Activated CD4-positive, alpha-beta T cell treated with anti-CD3 and anti-CD28 coated beads for 36 hours (primary cell): ENCODE measurements at places on chromosomes 2 and 18. TPM values are rescaled to one million over a fixed set of nuclear protein-coding genes. Genes with fewer than 3 reads are reported as not detected.

DNA sequence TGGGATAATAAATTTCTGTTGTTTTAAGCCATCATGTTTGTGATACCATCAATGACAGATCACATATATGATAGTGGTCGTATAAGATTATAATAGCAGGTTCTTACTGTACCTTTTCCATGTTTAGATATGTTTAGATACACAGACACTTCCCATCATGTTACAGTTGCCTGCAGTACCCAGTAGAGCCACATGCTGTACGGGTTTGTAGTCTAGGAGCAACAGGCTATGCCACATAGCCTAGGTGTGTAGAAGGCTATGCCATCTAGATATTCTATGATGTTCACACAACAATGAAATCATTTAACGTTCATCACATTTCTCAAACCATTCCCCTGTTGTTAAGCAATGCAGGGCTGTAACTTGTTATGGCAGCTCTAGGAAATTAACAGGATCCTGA, 132.9 kb upstream of the SH3BP4 start:
- no peak for DNase-seq

DNA sequence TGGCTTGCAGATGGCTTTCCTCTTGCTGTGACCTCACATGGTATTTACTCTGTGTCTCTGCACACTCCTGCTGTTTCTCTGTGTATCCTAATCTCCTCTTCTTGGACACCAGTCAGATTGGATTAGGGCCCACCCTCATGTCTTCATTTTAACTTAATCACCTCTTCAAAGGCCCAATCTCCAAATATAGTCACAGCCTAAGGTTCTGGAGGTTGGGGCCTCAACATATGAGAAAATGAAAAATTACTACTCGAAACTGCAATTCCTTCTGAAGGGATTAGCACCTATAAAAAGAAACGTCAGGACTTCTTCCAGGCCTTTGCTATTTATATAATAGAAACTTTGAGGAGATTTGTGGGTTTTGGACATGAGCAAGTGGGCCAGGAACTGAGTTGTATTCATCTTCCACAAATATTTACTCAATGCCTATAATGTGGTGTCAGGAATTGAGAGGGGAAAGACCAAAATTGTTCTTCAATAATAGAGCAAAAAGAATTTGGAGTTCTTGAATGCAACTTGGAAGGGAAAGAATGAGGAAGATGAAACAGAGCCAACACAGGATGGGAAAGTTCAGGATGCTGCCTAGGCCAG, 270.0 kb upstream of the FN1 start:
- no peak for DNase-seq

DNA sequence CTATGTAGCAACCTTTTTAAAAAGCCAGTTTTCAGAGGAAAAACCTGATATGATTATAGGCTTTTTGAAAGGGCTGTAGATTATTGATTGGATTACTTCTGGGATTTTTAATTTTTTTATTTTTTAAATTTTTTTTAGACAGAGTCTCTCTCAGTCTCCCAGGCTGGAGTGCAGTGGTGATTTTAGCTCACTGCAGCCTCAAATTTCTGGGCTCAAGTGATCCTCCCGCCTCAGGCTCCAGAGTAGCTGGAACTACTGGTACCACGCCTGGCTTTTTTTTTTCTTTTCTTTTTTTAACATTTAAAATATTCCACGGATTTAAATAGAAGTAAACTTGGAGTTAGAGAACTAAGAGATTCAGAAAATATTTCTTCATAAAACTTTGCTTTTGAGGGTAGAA, 1.2 kb downstream of the MRPL19 start:
- DNase-seq: peak; percentile 13

- DNase-seq: no peak
These were observed 583.4 kb upstream of the LRRTM1 start for GRCh38 chr2:80887841-80888378.

DNA sequence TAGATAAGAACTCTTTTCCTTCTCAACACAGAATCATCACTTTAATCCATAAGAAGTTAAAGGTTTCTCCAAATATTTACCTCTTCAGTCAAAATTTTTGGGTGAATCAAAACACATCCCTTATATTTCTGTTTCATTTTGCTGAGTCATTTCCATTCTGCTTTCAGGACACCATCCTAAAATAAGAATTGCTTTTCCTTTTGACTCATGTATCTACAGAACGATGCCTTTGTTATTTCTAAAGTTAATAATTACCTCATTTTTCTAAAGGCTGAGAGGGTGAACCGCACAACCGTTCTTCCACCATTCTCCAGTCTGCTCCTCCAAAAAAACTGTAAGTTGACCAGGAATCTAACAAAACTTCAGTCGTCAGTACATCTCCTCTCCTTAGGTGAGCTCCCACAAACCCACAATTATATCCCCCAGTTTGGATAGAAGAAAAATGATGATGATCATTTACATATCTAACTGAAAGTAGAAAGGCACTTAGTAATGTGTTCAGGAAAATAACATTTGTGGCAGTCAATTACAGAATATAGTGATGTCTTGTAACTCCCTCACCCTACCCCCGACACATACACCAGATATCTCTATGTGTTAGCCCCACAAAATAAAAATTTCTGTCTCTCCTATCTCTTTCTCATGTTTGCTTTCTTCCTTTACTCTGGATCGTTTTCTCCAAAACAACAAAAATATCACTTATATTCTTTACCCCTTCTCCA, 162.5 kb downstream of the RAD51AP2 start:
- no peak for DNase-seq

DNA sequence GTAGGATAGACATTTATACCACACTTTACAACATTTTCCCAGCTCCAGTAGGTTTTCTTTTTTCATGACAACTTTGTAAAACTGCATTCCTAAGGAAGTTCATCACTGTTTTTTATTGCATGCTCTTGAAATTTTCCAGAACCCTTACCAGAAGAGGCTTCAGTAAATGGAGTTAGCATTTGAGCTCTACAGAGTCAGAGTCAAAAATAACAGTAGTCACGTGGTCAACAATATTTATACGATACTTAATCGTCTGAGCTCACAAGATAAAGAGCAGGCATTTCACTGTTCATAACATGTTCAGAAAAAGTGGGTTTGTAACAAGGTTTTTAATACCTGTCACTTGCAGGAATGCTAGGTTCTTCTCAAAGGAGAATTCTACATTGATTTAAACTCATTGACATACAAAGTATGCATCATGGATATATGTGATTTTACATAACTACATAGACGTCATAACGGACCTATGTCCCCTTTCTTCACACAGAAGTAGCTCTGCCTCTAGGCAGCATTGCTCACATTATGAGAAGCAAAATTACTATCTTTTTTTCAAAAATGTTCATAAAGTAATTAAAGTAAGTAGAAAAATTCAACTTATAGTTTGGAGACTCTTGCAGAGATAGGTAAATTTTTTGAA, 187.0 kb upstream of the COL3A1 start:
- DNase-seq: no peak

DNA sequence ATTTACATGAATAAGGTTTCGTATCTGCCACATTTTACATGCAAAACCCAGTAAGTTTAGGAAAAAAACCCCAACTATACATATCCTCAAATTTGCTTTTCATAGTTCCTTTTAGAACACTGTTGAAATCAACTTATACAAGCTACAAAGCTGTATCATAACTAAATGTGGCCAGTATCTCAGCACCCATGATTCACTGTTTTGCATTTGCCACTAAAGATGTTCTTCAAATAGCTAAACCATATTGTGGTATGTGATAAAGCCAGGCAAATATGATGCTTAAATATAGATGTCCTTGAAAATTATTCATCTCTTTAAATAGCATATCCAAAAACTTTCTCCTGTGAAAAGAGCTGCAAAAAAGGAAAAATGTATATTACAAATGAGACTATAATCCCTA, 29.9 kb downstream of the ROCK2 start:
- no peak for DNase-seq

GRCh38 chr2:232230560-232230959, 148.0 kb upstream of the ALPP start:
- peak; percentile 66 for DNase-seq

DNA sequence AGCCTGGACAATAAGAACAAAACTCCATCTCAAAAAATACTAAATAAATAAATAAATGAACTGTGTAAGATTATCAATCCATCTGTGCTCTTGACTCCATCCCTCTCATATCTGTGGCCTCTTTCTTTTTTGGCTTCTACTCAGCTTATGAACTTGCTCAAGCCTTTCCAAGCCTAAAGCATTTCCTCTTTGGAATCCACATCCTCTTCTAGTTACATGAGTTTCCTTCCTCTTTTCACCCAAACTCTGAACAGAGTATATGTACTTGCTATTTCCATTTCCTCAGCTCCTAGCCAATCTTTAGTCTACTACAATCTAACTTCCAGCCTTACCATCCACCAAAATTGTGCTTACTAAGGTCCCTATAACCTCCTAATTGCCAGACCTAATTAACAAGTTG, 2.5 kb upstream of the DNAJC10 start:
- no peak for DNase-seq

DNA sequence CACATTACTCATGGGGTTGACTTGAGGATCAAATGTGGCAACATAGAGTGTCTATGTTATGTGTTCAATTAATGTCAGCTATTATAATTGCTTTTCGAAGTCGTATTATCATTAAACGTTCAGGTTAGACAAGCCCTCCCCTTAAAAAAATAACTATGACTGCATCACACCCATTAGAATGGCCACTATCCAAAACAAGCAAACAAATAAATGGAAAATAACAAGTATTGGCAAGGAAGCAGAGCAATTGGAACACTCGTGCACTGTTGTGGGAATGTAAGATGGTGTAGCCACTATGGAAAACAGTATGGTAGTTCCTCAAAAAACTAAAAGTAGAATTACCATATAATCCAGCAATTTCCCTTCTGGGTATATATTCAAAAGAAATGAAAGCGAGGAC, 10.0 kb upstream of the CTIF start:
- no peak for DNase-seq

DNA sequence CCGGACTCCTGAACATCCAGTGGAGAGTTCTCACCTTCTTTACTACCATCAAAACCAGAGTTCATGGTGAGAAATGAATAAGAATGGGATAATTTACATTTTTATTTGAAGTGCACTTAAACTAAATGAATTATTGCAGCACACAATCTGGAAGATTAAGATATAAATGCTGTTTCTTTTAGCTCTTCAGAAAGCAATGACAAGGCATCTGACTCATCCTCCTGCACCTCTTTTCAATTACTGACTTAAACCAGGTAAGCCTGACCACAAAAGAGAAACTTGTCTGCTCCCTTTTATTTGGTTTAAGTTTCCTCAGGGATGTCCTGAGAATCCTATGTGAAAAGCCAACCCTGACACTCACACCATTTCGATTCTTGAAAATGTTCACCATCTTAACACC, 720 bp upstream of the DSC2 start:
- DNase-seq: no peak

The ANKRD30B gene
- not detected for total RNA-seq

The C2orf76 gene
- 8.9 TPM for total RNA-seq

The MAP2 gene
- 0.39 TPM for total RNA-seq

The IL1RL1 gene
- 0.26 TPM for total RNA-seq
